ENCODE measurements at places on chromosomes 4 and X.

DNA sequence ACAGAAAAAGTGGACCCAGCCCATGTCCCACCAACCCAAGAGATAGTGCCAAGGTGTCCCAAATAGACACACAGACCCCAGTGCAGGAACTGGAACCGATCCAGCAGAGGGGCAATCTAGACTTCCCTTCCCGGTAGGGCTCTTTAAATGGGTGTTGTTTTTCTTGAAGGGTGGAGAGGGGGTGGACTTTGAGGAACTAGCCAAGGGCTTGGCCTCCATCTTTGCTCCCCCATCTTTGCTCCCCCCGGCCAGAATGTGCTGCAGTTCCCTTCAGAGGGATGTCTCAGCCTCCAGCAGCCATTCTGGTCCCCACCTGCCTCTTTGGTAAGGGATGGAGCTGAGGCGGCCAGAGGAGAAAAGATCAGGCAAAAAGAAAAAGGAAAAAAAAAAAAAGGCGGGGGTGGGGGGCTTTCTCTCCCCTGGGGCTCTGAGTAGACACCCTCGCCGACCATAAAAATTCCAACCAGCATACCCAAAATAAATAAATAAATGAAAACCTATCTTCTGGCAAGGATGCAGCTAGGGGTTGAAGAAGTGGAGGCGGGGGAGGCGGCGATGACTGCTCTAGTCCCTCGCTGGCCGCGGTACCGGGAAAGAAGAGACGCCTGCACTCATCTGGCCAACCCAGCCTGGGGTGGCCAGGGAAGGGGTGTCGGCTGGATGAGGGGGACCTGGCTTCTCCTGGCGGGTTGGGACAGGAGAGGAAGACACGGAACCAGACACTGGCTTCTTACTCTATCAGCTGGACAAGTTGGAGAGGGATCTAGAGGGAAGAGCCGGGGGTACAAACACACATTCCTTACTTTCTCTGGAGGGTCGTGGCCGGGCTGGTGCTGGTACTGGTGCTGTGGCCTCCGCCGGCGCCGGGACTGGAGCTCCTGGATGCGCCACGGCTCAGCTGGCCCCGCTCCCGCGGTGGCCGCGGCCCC, 38.5 kb upstream of the IQSEC2 start:
- no peak for DNase-seq

GRCh38 chr4:179747218-179747910, 2305.1 kb upstream of the AGA start:
- DNase-seq = no peak

DNA sequence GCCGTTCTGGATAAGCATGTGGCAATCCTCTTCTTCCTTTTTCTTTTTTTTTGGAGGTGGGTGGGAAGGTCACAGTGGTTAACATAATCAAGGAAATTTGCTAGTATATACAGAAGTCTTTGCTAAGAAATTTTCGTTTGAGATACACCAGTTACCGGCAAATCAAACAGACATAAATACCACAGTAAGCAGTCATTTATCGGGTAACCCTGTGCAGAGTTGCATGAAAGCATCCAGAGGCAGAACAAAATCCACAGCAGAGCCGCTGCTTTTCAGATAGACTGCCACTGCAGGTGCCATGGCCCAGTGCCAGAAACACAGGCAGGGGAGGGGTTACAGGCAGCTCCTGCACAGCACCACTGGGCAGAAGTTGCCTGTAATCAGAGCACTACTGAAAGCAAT, 179.1 kb upstream of the MAB21L2 start:
- DNase-seq = peak; percentile 8

GRCh38 chrX:46444011-46444410, 101.2 kb downstream of the ZNF674 start:
- DNase-seq = peak; percentile 11

DNA sequence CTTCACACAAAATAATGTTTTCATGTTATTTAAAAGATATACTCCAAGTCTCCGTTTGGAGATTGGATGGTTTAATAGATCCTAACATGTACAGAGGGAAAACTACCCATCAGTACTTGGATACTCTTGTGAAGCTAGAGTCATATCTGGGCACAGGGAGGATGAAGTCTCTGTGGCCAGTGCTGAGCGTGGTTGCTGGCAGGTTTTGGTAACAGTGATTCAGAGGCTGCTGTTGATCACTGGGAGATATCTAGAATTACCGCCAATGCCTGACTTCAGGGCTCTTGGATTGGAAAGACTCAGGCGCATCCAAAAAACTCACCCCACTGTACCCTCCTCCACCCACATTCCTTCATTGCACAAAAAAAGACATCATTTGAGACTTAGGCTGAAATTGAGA, 107.2 kb upstream of the PGRMC2 start:
- no peak for DNase-seq

GRCh38 chrX:41164449-41164848, 79.2 kb downstream of the USP9X start:
- DNase-seq = no peak

GRCh38 chrX:109350551-109350950, 131.3 kb downstream of the GUCY2F start:
- DNase-seq = no peak

DNA sequence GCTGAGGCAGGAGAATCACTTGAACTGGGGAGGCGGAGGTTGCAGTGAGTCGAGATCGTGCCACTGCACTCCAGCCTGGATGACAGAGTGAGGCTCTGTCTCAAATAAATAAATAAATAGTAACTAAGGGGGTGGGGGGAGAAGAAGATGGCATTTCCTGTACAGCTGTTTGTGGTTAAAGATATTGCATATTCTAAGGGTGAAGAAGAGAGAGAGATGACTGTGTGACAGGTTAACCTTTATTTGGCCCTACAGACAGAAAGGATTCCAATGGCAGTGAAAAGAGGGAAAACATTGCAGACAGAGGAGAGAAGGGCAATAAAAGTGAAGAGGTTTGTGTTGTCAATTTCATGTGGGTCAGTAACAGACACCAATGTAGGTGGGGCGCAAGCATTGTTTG, 9.4 kb downstream of the TASL start:
- peak; percentile 8 for DNase-seq

DNA sequence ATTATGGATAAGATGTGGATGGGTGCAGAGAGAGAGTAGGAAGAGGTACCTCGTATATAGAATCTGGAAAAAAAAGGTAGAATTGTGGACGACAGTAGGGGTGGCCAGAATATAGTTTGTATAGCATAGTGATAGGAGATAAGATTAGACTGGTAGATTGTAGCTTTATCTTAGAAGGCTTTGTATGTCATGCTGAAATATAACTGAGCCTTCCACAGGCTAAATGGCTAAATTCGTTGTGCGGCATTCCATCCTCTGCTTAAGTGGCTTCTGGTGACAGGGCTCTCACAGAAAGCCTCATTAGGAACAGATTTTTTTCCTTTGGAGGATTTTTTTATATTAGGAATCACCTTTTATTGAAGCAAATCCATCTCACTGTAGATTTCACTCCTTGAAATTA, 142.3 kb upstream of the BMPR1B start:
- DNase-seq = no peak

DNA sequence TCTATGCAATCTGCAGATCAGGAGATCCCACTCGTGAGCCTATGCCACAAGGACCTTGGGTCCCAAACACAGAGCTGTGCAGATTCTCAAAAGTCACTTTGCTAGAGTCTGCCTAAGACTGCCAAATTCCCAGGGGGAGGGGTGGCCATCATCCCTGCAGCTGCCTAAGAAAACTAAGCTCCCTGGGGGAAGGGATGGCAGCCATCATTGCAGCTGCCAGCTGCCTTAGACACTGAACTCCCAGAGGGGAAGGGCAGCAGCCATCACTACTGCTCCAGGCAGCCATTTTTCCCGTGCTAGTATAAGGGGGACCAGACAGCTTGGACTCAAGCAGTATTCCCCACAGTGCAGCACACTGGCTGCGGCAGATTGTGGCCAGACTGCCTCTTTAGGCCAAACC, 156.9 kb downstream of the NKX6-1 start:
- no peak for DNase-seq

DNA sequence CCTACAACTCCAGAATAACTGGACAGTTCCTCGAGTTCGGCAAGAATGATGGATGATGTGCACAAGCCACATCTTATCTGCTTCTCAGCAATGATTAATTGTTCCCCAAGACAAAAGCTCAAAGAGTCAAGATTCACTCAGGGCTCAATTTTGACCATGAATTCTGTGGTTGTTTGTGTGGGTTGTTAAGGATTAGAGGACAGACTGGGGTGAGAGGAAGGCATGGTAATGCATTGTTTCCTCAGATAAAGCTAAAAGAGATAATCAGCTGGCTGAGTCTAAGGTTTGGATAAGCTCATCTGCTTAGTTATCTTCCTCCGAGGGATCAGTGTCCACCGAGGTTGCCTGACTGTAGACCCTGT, 161.0 kb downstream of the CPEB2 start:
- DNase-seq = no peak

- DNase-seq = no peak
Measured at GRCh38 chr4:18859468-18859867, 837.9 kb upstream of the LCORL start.

GRCh38 chr4:80112236-80112635, 39.2 kb upstream of the ANTXR2 start:
- DNase-seq = no peak

- DNase-seq = no peak
Measured at GRCh38 chrX:24026432-24026831, 554 bp downstream of the KLHL15 start.

DNA sequence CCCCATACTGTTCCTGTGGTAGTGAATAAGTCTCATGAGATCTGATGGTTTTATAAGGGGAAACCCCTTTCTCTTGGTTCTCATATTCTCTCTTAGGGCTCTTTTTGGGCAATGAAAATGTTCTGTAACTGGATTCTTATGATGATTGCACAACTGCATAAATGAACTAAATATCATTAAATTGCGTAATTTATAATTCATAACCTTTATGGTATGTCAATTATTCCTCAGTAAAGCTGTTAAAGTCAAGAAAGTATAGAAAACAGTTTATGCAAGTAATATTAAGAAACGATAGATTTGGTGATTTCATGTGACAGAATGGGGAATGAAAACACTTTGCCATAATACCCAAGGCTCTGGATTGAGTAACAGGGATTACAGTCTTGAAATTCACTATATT, 33.5 kb upstream of the SPANXD start:
- no peak for DNase-seq

DNA sequence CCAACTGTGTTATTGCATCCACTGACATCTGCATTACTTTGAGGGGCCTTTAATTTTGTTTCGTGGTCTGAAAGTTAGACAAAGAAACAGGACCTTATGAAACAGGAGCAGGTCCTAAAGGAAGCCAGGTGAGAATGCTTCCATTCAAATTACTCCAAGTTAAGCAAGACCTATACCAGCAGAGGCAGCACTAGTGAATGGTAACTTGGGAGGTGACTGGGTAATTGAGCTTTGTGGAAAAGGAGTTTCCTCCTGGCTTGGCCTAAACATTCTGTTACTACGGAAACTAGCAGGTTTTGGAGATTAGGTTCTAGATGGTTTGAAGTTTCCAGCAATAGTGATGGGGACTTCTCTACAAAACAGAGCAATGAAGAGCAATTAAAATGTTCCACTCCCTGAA, 173.5 kb downstream of the NKX6-1 start:
- no peak for DNase-seq

DNA sequence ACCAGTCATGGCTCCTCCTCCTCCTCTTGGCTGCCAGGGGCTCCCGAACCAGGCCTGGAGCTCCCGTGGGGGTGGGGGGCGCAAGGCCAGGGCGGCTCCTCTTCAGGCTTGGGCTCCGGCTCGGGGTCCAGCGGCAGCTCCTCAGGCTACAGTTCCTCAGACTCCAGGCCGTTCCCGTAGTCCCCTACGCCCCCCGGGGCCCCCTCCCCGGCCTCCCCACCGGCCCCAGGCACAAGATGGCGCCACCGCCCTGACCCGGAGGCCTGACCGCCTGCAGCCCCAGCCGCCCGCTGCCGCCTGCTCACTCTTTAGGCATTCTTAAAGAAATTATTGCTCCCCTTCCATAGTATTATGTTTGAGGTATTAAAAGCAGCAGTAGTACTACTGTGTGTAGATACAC, 54.5 kb downstream of the TAF1 start:
- no peak for DNase-seq
